Astrocyte (in vitro differentiated cells and primary cell): ENCODE measurements at places on chromosomes 3 and 15. TPM values are rescaled to one million over a fixed set of nuclear protein-coding genes. Genes with fewer than 3 reads are reported as not detected.

GRCh38 chr3:22263042-22263441 is 512.0 kb upstream of the ZNF385D start:
- peaks cover 4% of the 10 kb centered on the region for H3K4me1 ChIP-seq
- no peaks in the 10 kb centered on the region for H3K36me3 ChIP-seq
- H3K27me3 ChIP-seq: no peaks in the 10 kb centered on the region
- peak; percentile 28 for DNase-seq
- H3K4me3 ChIP-seq: no peak overlapping the region

DNA sequence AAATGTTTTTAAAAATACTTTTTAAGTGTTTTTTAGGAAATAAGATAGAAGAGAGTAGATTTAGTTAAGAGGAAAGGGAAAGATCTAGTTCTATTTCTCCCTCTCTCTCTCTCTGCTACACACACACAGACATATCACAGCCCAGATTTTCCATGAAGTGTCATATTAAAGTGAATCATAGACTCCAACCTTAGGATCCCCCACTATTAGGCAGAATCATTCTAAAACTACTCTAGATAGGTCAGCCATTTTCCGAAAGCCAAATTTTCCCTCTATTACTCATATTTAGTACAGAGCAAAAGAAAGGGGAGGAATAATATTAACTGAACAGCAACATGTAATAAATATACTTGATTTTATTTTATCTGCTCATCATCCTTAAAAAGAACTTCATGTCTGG is 45.1 kb upstream of the RSL24D1 start:
- H3K27me3 ChIP-seq: no peaks in the 10 kb centered on the region
- H3K4me3 ChIP-seq: no peak overlapping the region
- H3K36me3 ChIP-seq: no peaks in the 10 kb centered on the region
- DNase-seq: peak; percentile 69

- no peak overlapping the region for H3K4me3 ChIP-seq
- H3K27me3 ChIP-seq: no peaks in the 10 kb centered on the region
- H3K27ac ChIP-seq: no peak overlapping the region
- H3K36me3 ChIP-seq: no peaks in the 10 kb centered on the region
- H3K4me1 ChIP-seq: no peaks in the 10 kb centered on the region
Observed at GRCh38 chr3:75140904-75141615, 523.1 kb upstream of the FRG2C start.

DNA sequence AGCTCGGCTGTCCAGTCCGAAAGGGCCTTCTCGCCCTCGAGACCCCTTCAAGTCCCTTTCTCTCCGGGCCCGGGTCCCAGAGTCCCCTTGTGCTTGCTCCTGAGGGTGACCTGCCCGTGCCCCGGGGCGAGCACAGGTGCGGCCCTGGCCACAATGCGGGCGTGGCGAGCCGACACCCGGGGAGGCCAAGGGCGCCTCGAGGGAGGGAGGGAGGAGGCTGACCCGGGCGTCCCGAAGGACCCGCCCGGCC is 810 bp upstream of the MEF2A start:
- no peak for DNase-seq
- H3K4me1 ChIP-seq: peaks cover 16% of the 10 kb centered on the region
- no peak overlapping the region for H3K27ac ChIP-seq
- H3K36me3 ChIP-seq: no peaks in the 10 kb centered on the region
- H3K27me3 ChIP-seq: no peaks in the 10 kb centered on the region

DNA sequence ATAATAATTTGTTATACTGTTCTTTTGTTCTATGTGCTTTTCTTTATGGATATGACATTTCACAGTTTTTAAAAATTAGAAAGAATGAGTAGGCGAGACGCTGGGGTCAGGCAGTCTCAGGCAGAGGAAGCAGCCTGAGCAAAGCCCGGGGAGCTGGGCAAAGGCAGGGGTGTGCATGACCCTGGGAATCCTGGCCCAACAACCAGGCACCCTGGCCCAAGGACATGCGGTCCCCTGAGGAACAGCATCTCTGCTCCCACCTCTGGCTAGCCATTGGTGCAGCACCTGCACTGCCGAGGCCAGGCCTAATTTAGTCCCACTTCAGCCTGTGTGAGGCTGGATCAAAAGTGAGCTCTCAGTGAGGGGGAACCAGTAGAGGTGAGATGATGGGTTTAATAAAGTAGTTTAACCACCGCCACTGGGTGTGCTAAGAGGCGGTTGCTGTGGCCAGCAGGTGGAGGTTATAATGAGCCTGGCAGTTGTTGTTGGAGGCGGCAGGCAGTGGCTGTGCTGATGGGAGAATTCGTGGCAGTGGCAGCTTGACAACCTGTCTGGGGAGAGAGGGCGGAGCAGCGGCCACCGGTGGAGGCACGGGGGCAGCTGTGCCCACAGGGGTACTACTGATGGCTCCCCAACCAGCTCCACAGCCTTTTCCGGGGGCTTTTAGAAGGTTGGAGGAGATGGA is 41.5 kb downstream of the PRKCD start:
- no peak for DNase-seq
- no peak overlapping the region for H3K27ac ChIP-seq
- no peaks in the 10 kb centered on the region for H3K36me3 ChIP-seq
- no peaks in the 10 kb centered on the region for H3K27me3 ChIP-seq
- H3K4me1 ChIP-seq: no peaks in the 10 kb centered on the region

DNA sequence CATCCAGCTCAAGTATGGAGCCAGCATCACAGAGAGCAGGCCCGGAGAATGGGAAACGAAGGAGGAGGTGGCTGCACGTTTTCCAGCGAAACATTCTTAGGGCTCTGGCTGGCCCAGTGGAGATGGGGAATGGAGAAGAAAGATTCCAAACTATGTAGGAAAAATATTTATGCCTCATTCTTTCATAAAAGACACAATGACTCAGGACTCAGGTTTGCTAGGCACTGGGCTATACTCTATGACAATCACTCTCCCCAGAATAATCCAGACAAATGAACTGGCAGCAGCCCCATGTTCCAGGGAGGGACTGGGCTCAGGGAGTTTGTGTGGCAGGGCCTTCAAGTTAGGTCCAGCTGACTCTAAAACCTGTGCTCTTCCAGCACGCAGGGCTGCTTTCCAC is 110.8 kb upstream of the RAD18 start:
- no peak overlapping the region for H3K27ac ChIP-seq
- peaks cover 4% of the 10 kb centered on the region for H3K4me1 ChIP-seq
- H3K36me3 ChIP-seq: no peaks in the 10 kb centered on the region
- peak; percentile 70 for DNase-seq
- H3K27me3 ChIP-seq: no peaks in the 10 kb centered on the region
- no peak overlapping the region for H3K4me3 ChIP-seq

GRCh38 chr3:152381881-152382295 is 113.2 kb downstream of the MBNL1 start:
- H3K4me1 ChIP-seq: peaks cover 6% of the 10 kb centered on the region
- peaks cover 6% of the 10 kb centered on the region for H3K36me3 ChIP-seq
- H3K4me3 ChIP-seq: no peak overlapping the region
- DNase-seq: no peak

- no peak for DNase-seq
- H3K27ac ChIP-seq: no peak within 1 kb of the TSS
- H3K36me3 ChIP-seq: no peaks in the 10 kb centered on the region
- H3K4me3 ChIP-seq: no peak within 1 kb of the TSS
- no peaks in the 10 kb centered on the region for H3K27me3 ChIP-seq
Observed at GRCh38 chr3:149792452-149793270, at the start of gene ANKUB1. ANKUB1 (minus strand) TSS chr3:149792554; CDS start chr3:149792366, 188 bp downstream.

GRCh38 chr3:94305835-94306611 is 243.2 kb downstream of the NSUN3 start:
- peaks cover 5% of the 10 kb centered on the region for H3K4me1 ChIP-seq
- no peak overlapping the region for H3K27ac ChIP-seq
- H3K36me3 ChIP-seq: no peaks in the 10 kb centered on the region
- no peak overlapping the region for H3K4me3 ChIP-seq
- no peaks in the 10 kb centered on the region for H3K27me3 ChIP-seq

- no peaks in the 10 kb centered on the region for H3K4me1 ChIP-seq
- DNase-seq: no peak
- H3K27me3 ChIP-seq: no peaks in the 10 kb centered on the region
- no peak overlapping the region for H3K27ac ChIP-seq
Observed at GRCh38 chr3:140510303-140510861, 167.5 kb upstream of the TRIM42 start.

GRCh38 chr3:149507491-149508324 is 33.2 kb downstream of the TM4SF4 start:
- H3K27ac ChIP-seq: peak overlapping the region; percentile 53
- no peaks in the 10 kb centered on the region for H3K36me3 ChIP-seq
- no peak overlapping the region for H3K4me3 ChIP-seq
- H3K4me1 ChIP-seq: peaks cover 23% of the 10 kb centered on the region

- H3K27me3 ChIP-seq: peaks cover 7% of the 10 kb centered on the region
- H3K4me3 ChIP-seq: no peak overlapping the region
- H3K4me1 ChIP-seq: no peaks in the 10 kb centered on the region
- DNase-seq: no peak
- H3K27ac ChIP-seq: no peak overlapping the region
Observed at GRCh38 chr3:40037582-40037981, 228.2 kb downstream of the MYRIP start.

GRCh38 chr15:43969802-43970375 is 143.1 kb downstream of the WDR76 start:
- H3K4me1 ChIP-seq: no peaks in the 10 kb centered on the region
- H3K36me3 ChIP-seq: no peaks in the 10 kb centered on the region
- H3K4me3 ChIP-seq: no peak overlapping the region
- no peaks in the 10 kb centered on the region for H3K27me3 ChIP-seq
- H3K27ac ChIP-seq: no peak overlapping the region

DNA sequence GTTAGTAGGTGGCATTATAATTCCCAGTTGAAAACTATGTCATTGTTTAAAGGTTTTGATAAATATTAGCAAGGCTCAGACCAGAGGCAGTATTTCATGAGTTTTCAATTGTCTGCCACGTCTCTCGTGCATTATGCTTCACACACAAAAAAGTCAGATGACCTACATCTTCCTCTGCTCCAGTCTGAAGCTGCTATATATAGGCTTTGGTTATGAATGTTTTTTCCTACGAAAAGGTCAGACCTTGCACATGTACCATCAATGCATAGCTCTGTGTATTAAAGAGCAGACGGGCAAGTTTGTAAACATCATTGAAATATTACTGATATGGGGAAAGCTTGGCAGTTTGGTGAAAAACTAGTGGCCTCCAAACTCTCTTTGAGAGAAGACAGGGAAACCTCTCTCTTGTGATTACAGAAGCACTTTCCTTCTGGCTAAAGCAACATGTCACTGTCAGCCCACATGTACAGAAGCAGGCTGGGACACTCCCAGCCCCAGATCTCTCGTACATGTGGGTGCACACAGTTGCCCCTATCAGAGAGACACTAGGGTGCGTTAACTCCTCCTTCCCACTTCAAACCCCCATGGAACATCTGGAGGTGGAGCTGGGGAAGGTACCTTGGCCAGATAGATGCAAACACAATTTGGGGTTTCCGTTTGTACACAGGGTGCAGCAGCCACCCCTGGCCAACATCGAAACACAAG is 184.0 kb upstream of the BCL6 start:
- H3K27ac ChIP-seq: no peak overlapping the region
- no peak for DNase-seq
- H3K27me3 ChIP-seq: no peaks in the 10 kb centered on the region
- H3K36me3 ChIP-seq: no peaks in the 10 kb centered on the region
- H3K4me3 ChIP-seq: no peak overlapping the region

DNA sequence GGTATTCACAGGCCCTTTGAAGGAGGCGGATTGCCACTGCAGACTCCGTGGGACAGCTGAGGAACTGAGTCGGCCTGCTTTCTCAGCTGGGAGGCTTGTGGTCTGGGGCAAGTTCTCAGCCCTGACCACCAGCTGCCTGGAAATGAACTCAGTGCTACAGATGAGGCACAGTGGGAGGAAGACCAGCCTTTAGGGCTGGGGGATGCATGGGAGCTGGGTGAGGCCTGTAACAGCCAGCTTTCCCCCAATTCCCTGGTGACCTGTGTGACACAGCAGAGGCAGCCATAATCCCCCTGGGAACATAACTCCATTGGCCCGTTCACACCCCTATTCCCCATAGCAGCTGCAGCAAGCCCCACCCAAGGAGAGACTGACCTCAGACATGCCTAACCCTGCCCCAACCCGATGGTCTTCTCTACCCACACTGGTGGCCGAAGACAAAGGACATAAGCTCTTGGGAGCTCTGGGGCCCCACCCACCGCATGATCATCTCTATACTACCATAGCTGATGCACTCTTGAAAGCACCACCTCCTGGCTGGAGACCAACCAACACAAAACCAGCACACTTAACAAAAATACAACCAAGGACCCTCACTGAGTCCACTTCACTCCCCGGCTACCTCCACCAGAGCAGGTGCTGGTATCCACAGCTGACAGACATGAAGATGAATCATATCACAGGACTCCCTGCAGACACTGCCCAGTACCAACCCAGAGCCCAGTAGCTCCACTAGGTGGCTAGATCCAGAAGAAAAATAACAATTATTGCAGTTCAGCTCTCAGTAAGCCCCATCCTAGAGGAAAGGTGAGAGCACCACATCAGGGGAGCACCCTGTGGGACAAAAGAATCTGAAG is 24.9 kb downstream of the ZMAT3 start:
- H3K4me3 ChIP-seq: no peak overlapping the region
- H3K36me3 ChIP-seq: no peaks in the 10 kb centered on the region
- peaks cover 13% of the 10 kb centered on the region for H3K4me1 ChIP-seq
- no peaks in the 10 kb centered on the region for H3K27me3 ChIP-seq
- peak; percentile 53 for DNase-seq

GRCh38 chr3:43723121-43723734 is 32.5 kb downstream of the ABHD5 start:
- peak overlapping the region; percentile 86 for H3K27ac ChIP-seq
- H3K36me3 ChIP-seq: no peaks in the 10 kb centered on the region
- no peaks in the 10 kb centered on the region for H3K27me3 ChIP-seq
- peaks cover 20% of the 10 kb centered on the region for H3K4me1 ChIP-seq
- peak; percentile 78 for DNase-seq

DNA sequence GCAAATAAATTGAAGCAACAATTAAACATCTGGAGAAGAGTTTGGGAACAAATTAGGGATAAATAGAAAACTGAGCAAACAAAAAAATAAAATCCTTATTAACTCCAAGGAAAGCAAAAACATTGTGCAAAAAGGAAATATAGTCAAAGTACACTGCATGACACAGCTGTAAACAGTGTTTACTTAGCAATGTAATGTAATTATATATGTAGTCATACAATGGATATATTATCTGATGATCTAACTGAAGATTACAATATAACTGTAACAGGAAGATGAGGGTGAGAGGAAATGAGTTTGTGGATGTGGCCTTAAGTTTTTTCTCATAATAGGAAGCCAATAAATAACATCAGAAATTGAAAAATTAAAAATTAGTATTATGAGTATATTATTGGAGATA is 42.5 kb downstream of the SCN10A start:
- H3K27ac ChIP-seq: no peak overlapping the region
- no peaks in the 10 kb centered on the region for H3K27me3 ChIP-seq
- no peaks in the 10 kb centered on the region for H3K36me3 ChIP-seq
- no peak for DNase-seq

DNA sequence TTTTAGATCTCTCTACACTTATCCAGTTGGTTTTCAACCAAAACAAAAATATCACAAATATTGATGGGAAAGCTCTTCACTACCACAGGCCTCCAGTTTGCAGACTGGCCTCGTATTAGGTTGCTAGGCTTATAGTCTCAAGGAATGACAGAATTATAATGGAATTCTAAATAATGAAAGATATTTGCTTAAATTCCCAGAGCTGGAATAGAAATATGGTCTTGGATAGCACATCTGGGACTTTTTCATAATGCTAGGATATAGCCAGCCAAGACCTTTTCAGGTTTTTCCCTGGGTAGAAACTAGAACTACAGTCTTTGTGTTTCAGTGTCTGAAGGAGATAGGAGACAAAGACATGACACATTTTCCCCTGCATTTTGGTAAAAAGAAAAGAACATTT is 121.9 kb upstream of the STAC start:
- H3K4me1 ChIP-seq: no peaks in the 10 kb centered on the region
- H3K27me3 ChIP-seq: no peaks in the 10 kb centered on the region

TLR9 gene
- total RNA-seq: 0.25 and 0.36 TPM in 2 replicates

RARRES1 gene
- total RNA-seq: 1.2 and 3.2 TPM in 2 replicates

GJD2 gene
- total RNA-seq: 0.48 and 1.00 TPM in 2 replicates

ADAMTS7 gene
- total RNA-seq: 21.4 and 25.5 TPM in 2 replicates

MORC1 gene
- total RNA-seq: not detected in 2 replicates

TPRG1 gene
- 0.72 and 1.1 TPM in 2 replicates for total RNA-seq

SELENOK gene
- total RNA-seq: 40.3 and 43.7 TPM in 2 replicates

CCDC71 gene
- total RNA-seq: 18.5 and 20.5 TPM in 2 replicates

TEX9 gene
- total RNA-seq: 10.3 and 11.0 TPM in 2 replicates

SI gene
- not detected in 2 replicates for total RNA-seq
